Cerebellum (tissue), 4 donors: ENCODE measurements at places on chromosomes 1 and 21. TPM values are rescaled to one million over a fixed set of nuclear protein-coding genes. Genes with fewer than 3 reads are reported as not detected.

KCNA3 gene
- 15.2 TPM for total RNA-seq

SHE gene
- 2.8 TPM for total RNA-seq

AVPR1B gene
- total RNA-seq = not detected

TMEM79 gene
- total RNA-seq = 1.7 TPM

NGF gene
- 1.7 TPM for total RNA-seq

CNR2 gene
- not detected for total RNA-seq

TSPEAR gene
- total RNA-seq = 0.09 TPM

HEYL gene
- 0.82 TPM for total RNA-seq

S100A2 gene
- not detected for total RNA-seq

FGR gene
- 1.9 TPM for total RNA-seq

TFF1 gene
- not detected for total RNA-seq

MTARC2 gene
- 7.0 TPM for total RNA-seq

MAN1C1 gene
- total RNA-seq = 14.7 TPM

CATSPERE gene
- 1.5 TPM for total RNA-seq

AIM2 gene
- total RNA-seq = 4.4 TPM

KCNE1 gene
- total RNA-seq = 0.64 TPM

OR2L2 gene
- 2.1 TPM for total RNA-seq

FMO3 gene
- total RNA-seq = not detected

GBP2 gene
- total RNA-seq = 0.54 TPM

DNALI1 gene
- total RNA-seq = 12.8 TPM

GUCA2B gene
- total RNA-seq = not detected

PLPPR4 gene
- 27.3 TPM for total RNA-seq

TFF2 gene
- total RNA-seq = not detected

CD244 gene
- total RNA-seq = not detected

FCRL6 gene
- not detected for total RNA-seq

NES gene
- total RNA-seq = 45.5 TPM

CFHR5 gene
- total RNA-seq = not detected

CD5L gene
- 0.27 TPM for total RNA-seq

CXADR gene
- 139 TPM for total RNA-seq

GLMP gene
- total RNA-seq = 10.3 TPM

CCDC24 gene
- total RNA-seq = 5.2 TPM

DIO1 gene
- total RNA-seq = not detected

HES2 gene
- total RNA-seq = 0.18 TPM

CNTN2 gene
- 47.4 TPM for total RNA-seq

KPRP gene
- not detected for total RNA-seq

FAM110D gene
- 0.64 TPM for total RNA-seq

SPRR2D gene
- total RNA-seq = not detected

SDE2 gene
- 21.3 TPM for total RNA-seq

CTXND2 gene
- total RNA-seq = not detected

VWA5B1 gene
- 2.2 TPM for total RNA-seq

UQCRHL gene
- 2.6 TPM for total RNA-seq
